ENCODE measurements at places on chromosomes 7 and 10. TPM values are rescaled to one million over a fixed set of nuclear protein-coding genes. Genes with fewer than 3 reads are reported as not detected.

GRCh38 chr7:140062528-140063299 lies at the start of gene PARP12:
Gene PARP12 (minus strand): TSS chr7:140062951. CDS start chr7:140062847, 104 bp downstream.
- peak; percentile 93 for DNase-seq

DNA sequence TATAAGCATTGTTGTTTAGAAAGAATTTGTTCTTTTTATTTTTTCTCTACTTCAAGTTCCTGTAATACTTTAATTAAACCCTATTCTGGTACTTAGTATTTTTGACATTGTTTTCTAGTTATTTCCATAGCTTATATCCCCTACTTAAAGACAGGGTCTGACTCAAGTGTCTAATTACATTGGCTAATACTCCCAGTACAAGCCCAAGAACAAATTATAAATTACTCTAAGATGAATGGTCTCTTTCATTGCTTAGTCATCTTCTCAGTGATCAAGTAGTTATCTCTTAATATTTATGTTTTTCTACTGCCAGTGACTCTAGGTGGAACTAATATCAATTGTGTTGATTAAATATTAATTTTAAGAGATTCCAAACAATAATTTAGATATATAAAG lies 21.6 kb downstream of the AHR start:
- no peak for DNase-seq

- DNase-seq: no peak
These were observed 615.8 kb downstream of the CCSER2 start for GRCh38 chr10:84944187-84944586.

DNA sequence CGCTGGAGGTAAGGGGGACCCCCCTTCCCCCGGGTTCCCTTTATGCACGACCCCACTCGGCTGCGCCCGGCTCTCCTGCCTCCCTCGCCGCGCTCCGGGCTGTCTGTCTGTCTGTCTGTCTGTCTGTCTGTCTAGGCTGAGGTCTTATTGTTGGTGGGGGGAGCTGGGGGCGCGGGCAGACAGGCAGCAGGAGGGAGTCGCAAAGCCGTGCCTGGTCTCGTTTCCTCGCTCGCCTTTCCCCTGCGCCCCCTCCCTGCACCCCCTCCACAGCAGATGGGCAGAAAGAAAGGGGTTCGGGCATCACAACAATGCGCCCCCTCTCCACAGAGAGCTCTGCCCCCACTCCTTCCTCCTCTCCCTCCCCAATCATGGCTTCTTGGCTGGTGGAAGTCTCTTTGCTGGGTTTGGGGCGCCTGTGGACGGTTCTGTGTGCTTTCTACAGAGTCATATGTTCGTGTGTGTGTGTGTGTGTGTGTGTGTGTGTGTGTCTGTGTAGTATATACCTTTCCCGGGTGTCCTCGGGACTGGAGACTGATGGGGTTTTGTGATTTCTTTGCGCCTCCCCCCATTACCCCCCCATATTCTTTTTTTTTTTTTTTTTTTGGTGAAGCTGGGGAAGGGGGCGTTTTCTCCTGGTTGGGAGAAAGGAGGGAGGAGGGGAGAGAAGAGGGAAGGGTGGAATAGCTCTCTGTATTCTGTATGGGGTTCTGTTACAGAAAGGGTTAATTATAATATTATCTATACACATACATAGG lies 1.9 kb downstream of the AUTS2 start:
- no peak for DNase-seq

DNA sequence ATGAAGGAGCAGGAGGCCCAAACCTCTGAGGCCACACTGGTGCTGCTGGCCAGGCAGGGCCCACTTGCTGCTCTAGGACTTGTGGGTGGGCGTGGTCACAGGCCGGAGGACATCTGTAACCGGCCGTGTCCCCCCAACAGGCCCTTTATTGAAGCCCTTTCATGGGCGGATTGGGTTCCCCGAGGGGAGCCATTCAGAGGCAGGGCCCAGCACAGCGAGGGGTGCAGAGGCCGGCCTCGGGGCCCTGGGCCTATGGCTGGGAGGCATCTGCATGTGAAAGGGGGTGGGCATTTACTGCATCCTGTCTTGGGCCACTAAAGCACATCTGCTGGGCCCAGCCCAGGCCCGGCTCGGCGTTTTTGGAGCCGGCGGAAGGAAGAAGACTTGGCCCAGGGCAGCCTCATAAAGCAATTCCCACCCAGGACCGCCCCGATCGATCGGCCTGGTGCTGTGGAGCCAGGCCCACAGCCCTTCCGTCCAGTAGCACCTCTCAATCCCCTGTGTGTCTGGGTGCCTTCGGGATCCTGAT lies 8.4 kb downstream of the LHPP start:
- no peak for DNase-seq

GRCh38 chr10:14787938-14788337 lies 13.2 kb upstream of the FAM107B start:
- no peak for DNase-seq

DNA sequence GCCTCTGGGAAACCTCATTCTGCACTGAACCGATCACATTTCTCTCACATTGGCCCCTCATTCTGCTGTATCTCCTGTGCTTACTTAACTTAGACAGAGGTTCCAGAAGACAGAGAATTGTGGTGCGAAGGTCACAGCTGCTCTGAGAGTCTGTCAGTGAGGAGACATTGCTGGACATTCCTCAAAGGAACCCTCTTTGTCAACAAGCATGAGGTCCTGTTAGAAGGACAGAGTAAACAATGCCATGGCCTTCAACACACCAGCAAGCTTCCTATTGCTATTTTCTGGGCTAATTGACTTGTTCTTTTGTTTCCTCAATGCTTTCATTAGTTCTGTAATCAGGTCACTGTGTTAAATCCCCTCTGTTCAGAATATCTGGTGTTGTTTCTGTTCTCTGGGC lies 109.3 kb upstream of the FZD8 start:
- DNase-seq: no peak

- peak; percentile 69 for DNase-seq
These were observed 26.3 kb upstream of the WDFY4 start for GRCh38 chr10:48658243-48658974.

DNA sequence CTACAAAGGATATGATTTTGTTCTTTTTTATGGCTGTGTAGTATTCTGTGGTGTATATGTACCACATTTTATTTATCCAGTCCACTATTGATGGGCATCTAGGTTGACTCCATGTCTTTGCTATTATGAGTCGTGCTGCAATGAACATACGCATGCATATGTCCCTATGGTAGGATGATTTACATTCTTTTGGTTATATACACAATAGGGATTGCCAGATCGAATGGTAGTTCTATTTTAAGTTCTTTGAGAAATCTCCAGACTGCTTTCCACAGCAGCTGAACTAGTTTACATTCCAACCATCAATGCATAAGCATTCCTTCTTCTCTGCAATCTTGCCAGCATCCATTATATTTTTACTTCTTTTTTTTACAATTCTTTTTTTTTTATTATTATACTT lies 35.6 kb upstream of the FAM13C start:
- DNase-seq: no peak

GRCh38 chr7:137908106-137908505 lies 61.3 kb upstream of the DGKI start:
- DNase-seq: no peak

DNA sequence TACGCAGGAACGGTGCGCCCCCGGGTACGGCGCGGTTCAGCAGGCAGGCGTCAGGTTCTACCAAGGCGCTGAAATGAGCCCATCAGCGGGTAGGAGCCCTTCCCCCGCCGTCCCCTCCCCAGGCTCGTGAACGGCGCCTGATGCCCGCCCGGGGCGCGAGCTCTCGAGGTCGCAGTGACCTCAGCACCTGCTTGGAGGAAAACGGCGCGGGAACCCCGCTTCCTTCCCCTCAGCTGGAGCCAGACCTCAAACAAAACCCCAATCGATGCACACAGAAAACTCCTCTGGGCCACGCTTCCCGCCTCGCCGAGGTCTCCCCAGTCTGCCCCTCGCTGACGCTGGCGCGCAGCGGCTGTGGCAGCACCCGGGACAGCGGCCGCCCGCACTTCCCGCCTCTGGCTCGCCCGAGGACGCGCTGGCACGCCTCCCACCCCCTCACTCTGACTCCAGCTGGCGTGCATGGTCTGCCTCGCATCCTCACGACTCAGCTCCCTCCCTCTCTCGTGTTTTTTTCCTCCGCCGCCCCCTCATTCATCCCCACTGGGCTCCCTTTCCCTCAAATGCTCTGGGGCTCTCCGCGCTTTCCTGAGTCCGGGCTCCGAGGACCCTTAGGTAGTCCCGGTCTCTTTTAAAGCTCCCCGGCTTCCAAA lies 514 bp upstream of the GAD2 start:
- no peak for DNase-seq

DNA sequence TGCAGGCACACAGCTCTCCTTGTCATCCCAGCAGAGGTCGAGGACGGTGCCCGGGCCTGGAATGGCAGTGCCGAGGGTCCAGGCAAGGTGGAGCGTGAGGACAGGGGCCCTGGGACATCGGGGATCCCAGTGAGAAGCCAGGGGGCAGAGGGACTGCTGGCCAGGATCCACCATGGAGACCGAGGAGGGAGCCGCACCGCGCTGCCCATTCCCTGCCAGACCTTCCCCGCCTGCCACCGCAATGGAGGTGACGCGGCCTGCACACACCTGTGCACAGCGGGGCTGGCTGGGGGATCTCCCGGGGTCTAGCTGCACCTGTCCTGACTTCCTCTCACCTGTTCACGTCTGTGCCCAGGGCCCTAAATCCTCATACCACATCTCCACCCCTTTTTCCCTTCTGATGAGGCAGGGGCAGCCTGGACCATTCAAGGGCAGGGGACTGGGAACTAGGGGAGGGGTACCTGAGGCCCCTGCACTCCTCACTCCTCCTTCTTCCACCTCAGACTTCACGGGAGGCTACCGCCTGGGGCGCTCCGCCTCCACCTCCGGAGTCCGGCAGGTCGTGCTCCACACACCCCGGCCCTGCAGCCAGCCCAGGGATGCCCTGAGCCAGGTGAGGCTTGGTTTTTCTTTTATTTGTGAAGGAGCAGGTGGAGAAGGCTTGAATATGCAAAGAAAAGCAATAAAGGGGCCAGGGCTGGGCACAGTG lies 6.9 kb downstream of the NYAP1 start:
- no peak for DNase-seq

DNA sequence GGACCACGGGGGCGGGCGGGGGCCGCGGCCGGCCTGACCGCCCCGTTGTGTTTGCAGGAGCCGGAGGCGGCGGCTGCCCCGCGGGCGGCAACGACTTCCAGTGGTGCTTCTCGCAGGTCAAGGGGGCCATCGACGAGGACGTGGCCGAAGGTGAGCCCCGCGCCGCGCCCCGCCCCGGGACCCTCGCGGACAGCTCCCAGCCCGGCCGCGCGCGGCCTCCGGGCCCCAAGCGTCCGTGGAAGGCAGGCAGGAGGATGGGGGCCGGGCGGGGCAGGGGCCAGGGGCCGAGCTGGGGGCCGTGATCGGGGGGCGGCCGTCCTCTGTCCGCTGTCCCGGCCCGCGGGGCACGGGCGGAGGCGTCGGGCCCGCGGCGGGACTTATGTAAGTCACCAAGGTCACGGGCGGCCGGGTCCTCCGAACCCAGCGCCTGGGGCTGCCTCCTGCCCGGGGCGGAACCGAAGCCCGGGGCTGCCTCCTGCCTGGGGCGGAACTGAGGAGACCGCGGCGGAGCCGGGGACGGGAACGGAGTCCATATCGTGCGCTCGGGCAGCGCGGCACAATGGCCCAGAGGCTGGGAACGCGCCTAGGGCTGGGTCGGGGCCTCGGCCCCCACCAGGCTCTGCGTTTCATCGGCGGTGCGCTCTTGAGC lies 497 bp downstream of the PPP2R2D start:
- peak; percentile 63 for DNase-seq

DNA sequence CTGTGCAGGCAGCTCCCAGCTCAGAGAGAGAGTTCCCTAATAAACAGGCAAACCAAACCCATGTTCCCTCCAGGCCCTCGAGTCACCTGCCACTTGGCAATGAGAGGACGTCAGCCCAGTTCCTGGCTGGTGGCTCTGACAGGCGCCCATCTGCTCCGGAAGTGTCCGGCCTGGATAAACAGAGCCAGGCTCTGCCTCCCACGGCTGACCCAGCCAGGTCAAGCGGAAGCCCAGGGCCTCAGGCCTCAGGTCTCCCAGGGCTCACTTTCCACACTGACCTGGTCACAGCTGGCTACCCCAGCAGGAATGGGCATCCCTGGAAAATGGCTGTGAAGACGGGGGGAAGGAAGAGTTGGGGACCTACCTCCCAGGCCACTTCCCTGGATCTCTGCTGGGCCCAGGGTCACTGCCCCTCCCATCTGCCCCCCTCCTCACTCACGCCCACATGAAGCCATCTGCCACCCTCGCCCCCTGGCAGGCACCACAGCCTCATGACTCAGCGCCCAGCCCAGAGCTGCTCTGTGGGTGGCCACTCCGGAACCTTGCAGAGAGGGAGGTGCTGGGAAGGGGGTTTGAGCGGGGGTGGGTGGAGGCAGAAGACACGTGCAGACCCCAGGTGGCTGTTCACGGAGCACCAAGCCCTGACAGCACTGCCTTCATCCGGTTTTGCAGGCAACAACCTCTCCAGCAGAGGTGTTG lies 37.4 kb upstream of the DUSP5 start:
- DNase-seq: peak; percentile 50

DNA sequence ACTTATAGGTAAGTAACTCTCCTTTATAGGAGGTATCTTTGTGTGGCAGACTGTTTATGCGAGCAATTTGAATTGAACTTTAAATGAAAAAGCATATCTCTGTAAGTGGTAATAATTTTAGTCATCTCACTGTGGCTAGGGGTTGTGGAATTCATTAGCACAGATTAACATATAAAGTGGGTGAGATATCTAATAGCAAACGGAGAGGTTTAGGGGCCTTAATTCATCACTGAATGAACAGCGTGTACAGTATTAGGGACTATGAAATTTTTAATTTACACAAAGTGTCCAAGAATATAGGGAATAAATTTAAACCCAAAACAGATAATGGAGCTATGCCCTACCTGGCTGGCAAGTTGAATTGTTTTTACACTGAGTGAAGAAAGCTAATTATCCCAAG lies 15.7 kb upstream of the FAM204A start:
- no peak for DNase-seq

DNA sequence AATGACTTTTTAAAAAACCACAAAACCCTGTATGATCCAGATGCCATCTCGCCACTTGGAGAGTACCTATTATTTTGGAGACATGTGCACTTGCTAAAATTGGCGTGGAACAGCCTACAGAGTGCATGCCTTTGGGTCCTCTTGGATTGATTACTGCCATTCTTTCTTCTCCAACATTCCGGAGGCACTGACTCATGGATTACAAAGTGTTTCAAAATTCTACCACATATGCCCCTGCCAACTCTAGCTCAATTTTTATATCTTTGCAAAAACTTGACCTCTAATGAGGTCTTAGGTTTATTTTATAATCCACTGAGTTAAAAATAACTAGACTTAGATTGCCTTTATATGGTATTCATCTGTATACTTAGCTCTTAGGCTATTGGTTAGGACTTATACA lies 55.8 kb upstream of the KIF5B start:
- no peak for DNase-seq

GRCh38 chr10:97182288-97182990 lies 3.3 kb downstream of the SLIT1 start:
- no peak for DNase-seq

GRCh38 chr10:44280226-44281014 lies 104.5 kb downstream of the CXCL12 start:
- no peak for DNase-seq

The PPP1R17 gene
- total RNA-seq: not detected

The AGR2 gene
- total RNA-seq: not detected

The BMPR1A gene
- 14.8 TPM for total RNA-seq

The PRPS1L1 gene
- total RNA-seq: not detected

The BEND7 gene
- total RNA-seq: not detected

The FGL2 gene
- total RNA-seq: 4.2 TPM

The SPDYE5 gene
- total RNA-seq: not detected

The TAS2R41 gene
- not detected for total RNA-seq

The TRIM73 gene
- total RNA-seq: 8.5 TPM

The AGAP5 gene
- total RNA-seq: 8.1 TPM

The PARD3 gene
- 0.15 TPM for total RNA-seq

All from activated CD4-positive, alpha-beta memory T cell treated with anti-CD3 and anti-CD28 coated beads, Interleukin-2, amount 10 ng/mL, durations not matched to agents 7 days and 5 days (primary cell).